ENCODE measurements at places on chromosomes 1 and 21.

GRCh38 chr1:6601923-6602668, 573 bp downstream of the KLHL21 start:
- DNase-seq: no peak

DNA sequence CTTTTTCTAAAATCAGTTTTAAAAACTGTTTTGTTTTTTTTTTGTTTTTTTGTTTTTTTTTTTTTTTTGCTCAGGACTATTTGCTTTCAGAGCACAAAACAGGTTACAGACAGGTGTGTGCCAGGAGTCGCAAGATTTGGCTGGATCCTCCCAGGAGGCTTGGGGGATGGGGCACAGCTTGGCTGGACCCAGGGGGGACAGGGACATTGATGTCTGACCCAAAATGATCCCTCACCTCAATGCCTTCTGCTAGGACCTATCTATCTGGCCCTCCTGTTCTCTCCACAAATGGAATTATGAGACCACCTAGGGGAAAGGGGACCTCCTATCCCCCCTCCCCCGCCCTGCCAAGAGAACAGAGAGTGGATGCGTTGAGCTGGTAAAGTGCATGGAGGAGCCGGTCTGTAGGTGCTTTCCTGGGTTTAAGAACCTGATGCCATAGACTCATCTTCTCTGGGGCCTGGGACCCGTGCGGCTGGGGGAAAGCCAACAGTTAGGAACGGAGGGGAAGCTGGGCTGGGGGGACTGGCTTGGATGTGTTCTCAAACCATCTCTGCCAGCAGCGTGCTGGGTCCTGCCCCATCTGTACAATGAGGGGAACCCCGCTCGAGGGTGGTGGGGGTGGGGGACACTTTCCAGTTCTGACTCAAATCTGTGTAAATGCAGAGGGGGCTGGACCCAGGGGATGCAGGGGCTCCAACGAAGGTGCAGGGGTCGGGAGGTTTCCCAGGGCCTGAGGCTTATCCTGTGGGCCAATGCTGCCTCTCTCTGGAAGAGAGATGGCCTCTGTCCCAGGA, 28.9 kb downstream of the RUNX3 start:
- DNase-seq: no peak

DNA sequence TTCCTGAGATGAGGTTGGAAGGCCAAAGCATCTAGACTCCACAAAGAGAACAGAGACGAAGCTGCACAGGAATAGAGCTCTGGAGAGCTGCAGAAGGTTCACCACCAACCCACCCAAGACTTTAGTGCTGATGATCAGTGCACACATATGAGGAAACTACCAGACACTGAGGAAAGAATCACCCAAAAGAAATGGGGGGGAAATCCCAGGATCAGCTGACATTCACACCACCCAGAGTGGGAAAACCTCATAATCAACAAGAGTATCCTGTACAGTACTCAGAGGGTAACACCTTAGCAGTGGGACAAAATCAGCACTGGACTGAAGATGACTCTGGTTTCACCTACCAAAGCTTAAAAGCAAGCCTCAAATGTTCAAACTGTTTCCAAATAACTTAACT, 36.4 kb downstream of the DENND1B start:
- no peak for DNase-seq

DNA sequence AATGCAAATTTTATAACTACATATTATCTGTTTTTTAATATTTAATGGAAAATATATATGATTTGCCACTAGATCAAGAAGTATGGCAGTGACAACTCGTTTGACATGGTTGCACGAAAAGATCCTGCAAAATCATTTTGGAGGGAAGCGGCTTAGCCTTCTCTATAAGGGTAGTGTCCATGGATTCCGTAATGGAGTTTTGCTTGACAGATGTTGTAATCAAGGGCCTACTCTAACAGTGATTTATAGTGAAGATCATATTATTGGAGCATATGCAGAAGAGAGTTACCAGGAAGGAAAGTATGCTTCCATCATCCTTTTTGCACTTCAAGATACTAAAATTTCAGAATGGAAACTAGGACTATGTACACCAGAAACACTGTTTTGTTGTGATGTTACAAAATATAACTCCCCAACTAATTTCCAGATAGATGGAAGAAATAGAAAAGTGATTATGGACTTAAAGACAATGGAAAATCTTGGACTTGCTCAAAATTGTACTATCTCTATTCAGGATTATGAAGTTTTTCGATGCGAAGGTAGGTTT, 556 bp downstream of the IFI44 start:
- DNase-seq: no peak

- DNase-seq: no peak
Observed at GRCh38 chr1:153238527-153238926, 21.0 kb upstream of the LORICRIN start.

- DNase-seq: no peak
Observed at GRCh38 chr1:242703467-242703866, 179.0 kb upstream of the PLD5 start.

- no peak for DNase-seq
Observed at GRCh38 chr1:167258858-167259257, 38.2 kb downstream of the POU2F1 start.

DNA sequence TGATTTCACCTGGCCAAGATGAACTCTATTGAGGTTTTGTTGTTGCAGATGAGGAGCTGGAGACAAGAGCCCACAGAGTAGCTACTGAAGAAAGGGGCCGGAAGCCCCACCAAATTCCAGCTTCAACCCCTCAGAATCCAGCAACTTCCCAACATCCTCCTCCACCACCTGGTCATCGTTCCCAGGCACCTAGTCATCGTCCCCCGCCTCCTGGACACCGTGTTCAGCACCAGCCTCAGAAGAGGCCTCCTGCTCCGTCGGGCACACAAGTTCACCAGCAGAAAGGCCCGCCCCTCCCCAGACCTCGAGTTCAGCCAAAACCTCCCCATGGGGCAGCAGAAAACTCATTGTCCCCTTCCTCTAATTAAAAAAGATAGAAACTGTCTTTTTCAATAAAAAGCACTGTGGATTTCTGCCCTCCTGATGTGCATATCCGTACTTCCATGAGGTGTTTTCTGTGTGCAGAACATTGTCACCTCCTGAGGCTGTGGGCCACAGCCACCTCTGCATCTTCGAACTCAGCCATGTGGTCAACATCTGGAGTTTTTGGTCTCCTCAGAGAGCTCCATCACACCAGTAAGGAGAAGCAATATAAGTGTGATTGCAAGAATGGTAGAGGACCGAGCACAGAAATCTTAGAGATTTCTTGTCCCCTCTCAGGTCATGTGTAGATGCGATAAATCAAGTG, 14.3 kb downstream of the CD2 start:
- DNase-seq: no peak

- DNase-seq: no peak
Observed at GRCh38 chr1:36397083-36397377, 678 bp downstream of the LSM10 start.

- DNase-seq: peak; percentile 22
Observed at GRCh38 chr1:43979528-43980254, 681 bp downstream of the B4GALT2 start.

- no peak for DNase-seq
Observed at GRCh38 chr1:70990469-70991253, 57.0 kb downstream of the PTGER3 start.

GRCh38 chr1:234760303-234760723, 150.3 kb upstream of the IRF2BP2 start:
- no peak for DNase-seq

DNA sequence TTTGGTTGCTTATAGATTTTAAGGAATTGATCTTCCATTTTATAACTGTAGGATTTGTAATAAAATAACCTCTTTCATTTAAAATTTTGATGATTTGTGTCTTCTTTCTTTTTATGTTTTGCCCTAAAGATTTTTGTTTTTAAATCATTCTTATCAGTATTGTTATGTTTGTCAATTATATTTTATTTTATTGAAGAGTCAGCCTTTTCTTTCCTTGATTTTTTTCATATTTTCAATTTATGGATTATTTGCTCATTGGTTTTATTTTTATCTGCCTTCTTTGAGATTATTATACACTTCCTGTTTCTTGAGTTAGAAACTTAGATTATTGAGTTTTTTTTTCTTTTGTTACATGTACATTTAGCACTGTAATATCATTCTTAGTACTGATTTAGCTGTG, 233.4 kb upstream of the BRINP3 start:
- DNase-seq: no peak

All from stimulated activated CD4-positive, alpha-beta T cell treated with anti-CD3 and anti-CD28 coated beads, Interleukin-1b, Interleukin-23, amount 100 ng/mL, for 4 hours (primary cell).